ENCODE measurements at places on chromosomes 4 and X.

GRCh38 chrX:9555354-9555753, 90.5 kb downstream of the TBL1X start:
- H3K27me3 ChIP-seq: no peaks in the 10 kb centered on the region
- no peaks in the 10 kb centered on the region for H3K36me3 ChIP-seq
- DNase-seq: no peak
- no peak overlapping the region for H3K27ac ChIP-seq

DNA sequence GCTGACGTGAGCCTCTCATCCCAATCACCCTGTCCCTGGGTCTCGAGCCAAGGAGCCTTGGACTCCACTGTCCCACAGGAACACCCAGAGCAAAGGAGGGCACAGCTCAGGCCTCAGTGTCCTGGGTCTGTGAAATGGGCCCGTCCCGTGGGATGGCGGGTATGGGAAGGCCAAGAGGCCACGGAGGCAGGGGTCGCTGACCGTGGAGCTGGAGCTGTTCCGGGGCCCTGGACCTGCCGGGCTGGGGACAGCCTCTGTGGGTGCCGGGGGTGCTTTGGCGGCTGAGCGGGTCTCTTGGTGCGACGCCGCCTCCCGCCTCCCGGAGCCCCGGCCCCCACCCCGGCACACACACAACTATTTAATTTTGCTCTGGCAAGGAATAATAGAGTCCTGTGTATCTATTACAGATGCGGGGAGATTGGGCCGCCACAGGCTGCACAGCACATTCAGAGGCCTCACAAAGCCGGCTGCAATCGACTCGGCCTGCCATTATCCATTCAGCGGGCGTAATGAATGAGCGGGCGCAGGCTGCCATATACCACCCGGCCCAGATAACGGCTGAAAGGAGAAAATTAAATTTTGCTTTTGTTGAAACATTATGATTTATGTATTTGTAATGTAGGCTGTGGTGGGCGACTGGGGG, 83.9 kb upstream of the NKX1-1 start:
- no peak overlapping the region for H3K4me3 ChIP-seq
- no peaks in the 10 kb centered on the region for H3K27me3 ChIP-seq

- no peak for DNase-seq
- no peaks in the 10 kb centered on the region for H3K27me3 ChIP-seq
- no peaks in the 10 kb centered on the region for H3K4me1 ChIP-seq
- no peak overlapping the region for H3K27ac ChIP-seq
These were observed 114.7 kb downstream of the SHROOM3 start for GRCh38 chr4:76549765-76550164.

DNA sequence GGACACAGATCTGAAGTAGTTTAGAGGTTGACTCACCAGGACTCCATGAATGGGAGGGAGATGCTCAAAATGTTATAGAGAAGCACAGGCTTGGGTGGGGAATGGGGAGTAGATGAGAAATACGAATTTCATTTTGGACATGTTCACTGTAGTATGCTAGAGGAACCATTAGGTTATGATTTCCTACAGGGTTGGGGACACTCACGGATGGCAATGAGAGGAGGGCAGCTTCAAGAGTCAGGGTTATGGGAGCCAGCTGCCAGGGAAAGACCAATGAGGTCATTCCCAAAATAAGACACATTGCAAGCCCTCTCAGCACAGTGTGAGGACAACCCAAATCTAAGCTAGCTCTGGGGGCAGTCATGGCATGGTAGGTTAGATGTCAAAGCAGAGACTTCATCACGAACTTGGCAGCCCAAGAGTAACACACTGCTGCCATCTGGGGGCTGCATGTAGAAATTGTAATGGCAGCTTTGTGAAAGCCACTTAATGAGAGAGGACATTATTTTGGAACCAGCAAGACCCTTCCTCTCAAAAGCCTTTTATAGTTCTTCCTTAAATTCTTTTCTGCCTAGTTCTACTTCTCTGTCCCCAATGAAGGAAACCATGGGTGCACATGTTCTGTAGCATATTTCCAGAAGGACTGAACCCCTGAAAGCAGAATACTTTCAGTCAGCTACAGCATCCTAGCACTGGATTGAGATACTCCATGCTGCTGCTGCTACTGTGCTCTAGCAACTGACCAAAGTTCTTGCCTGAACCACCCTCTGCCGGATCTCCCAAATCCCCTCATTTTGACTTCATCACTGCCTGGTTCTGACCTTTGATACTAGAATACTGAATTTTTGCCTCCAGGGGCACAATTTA, 16.2 kb upstream of the ZCCHC12 start:
- H3K27ac ChIP-seq: no peak overlapping the region
- DNase-seq: peak; percentile 23
- H3K4me1 ChIP-seq: no peaks in the 10 kb centered on the region
- H3K36me3 ChIP-seq: no peaks in the 10 kb centered on the region

DNA sequence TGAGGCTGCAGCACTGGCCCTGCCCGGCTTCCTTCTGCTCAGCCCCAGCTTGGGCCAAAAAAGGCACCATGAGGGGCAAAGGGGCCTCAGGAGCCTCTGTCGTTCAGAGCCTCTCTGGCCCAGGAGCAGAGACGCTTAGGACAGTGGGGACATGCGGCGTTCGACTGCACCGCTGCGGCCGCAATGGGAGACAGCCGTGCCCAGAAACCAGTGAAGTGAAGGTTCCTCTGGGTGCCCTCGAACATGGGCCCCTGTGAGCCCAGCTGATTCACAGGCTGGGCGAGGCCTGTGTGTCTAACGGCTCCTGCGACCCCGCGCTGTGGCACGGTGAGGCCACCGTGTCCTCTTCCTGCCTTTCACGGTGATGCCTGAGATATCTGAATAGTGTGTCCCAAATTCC, 235.0 kb downstream of the AFAP1 start:
- no peaks in the 10 kb centered on the region for H3K27me3 ChIP-seq
- H3K36me3 ChIP-seq: no peaks in the 10 kb centered on the region
- no peak overlapping the region for H3K4me3 ChIP-seq
- H3K4me1 ChIP-seq: peaks cover 9% of the 10 kb centered on the region
- DNase-seq: no peak

DNA sequence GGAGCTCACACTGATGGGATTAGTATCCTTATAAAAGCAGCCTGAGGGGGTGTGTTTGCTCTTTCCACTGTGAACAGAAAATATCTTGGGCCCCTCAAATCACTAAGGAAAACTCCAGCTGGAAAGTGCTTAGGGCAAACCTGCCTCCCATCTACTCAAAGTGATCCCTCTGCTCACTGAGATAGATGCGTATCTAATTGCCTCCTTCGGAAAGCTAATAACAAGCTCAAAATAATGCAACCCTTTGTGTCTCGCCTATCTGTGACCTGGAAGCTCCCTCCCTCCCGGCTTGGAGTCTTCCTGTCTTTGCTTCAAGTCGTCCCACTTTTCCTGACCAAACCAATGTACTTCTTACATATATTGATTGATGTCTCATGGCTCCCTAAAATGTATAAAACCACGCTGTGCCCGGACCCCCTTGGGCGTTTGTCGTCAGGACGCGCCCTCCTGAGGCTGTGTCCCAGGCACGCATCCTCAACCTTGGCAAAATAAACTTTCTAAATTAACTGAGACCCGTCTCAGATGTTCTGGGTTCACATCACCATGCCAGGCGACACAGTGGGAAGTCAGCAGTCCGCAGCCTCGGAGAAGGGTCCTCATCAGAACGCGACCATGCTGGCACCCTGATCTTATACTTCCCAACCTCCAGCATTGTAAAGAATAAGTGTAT, 34.1 kb upstream of the SORCS2 start:
- no peak for DNase-seq
- no peak overlapping the region for H3K4me3 ChIP-seq
- no peaks in the 10 kb centered on the region for H3K36me3 ChIP-seq
- peaks cover 32% of the 10 kb centered on the region for H3K4me1 ChIP-seq

- DNase-seq: no peak
- no peaks in the 10 kb centered on the region for H3K36me3 ChIP-seq
- no peaks in the 10 kb centered on the region for H3K27me3 ChIP-seq
- H3K4me1 ChIP-seq: no peaks in the 10 kb centered on the region
- no peak overlapping the region for H3K27ac ChIP-seq
These were observed 362.3 kb upstream of the EPHA5 start for GRCh38 chr4:66032571-66032970.
